ENCODE measurements at places on chromosomes 7 and 10.

GRCh38 chr7:24715661-24716479 lies 41.4 kb downstream of the GSDME start:
- DNase-seq: no peak

- no peak for DNase-seq
Measured at GRCh38 chr10:112217386-112218035, 33.9 kb upstream of the GPAM start.

DNA sequence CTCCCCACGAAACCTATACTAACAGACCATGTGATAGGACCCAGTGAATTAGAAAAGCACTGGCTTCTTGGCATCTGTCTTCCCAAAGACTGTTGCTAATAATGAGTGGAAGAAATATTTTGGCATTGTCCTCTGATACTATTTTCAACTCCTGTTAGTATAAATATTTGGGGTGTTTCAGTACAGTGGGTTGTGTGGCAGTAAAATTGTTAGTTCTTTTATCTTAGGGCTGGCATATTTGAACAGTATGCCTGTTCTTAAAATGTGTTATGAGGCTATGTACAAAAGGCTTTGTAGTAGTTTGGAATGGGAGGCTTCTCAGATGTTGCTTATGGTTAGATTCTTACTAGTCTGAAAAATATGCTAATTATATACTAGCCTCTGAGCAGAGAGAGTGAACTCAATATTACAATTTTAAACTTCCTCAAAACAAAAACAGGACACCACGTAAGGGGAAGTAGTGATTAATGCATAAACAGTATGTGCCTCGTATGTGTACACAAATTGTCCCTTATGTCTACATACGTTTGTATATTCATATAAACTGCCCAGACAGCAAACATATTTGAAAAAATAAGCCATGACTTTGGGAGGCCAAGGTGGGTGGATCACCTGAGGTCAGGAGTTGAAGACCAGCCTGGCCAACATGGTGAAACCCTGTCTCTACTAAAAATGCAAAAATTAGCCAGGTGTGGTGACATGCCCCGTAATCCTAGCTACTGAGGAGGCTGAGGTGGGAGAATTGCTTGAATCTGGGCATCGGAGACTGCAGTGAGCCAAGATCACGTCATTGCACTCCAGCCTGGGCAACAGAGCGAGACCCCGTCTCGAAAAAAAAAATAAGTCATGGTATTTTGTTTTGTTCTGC lies 115.4 kb downstream of the ARID5B start:
- DNase-seq: no peak

DNA sequence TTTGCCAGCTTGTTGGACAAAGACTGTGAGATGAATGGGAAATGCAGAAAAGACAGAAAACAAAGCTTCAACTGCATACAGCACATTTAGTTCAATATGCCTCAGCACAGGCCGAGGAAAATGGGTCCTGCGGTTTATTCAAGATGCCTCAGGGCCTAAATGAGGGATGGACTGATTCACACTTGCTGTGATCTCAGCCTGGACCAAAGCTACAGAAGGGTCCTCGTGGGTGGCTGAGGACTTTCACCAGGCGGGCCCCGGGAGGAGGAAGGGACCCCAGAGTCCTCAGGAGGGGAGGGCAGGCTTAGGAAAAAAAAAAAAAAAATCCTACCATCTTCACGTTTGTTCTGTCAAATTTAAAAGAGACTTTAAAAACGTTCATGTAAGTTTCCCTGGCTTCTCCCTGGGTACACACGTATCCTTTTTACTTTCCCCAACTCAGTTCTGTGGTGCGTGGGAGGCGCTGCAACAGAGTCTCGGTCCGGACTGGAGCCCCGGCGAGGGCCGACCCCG lies 624 bp upstream of the ZNF783 start:
- no peak for DNase-seq

DNA sequence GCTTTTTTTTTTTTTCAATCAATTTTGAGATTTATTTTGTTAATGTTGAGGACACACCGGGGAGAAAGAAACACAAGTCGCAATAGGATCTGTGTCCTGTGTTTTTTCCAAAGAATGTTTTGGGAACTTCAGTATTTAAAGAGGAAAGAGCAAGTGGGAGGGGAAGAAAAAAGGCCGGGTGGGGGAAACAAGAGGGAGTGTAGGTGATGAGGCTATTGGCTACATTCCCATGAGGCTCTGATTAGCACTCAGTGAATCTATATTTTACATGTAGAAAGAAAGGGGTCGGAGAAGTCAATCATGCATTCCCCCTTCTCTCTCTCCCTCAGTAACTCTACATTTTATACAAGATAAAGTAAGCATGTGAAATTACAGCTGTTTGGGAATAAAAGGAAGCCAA lies 4.1 kb downstream of the ZNF680 start:
- no peak for DNase-seq

DNA sequence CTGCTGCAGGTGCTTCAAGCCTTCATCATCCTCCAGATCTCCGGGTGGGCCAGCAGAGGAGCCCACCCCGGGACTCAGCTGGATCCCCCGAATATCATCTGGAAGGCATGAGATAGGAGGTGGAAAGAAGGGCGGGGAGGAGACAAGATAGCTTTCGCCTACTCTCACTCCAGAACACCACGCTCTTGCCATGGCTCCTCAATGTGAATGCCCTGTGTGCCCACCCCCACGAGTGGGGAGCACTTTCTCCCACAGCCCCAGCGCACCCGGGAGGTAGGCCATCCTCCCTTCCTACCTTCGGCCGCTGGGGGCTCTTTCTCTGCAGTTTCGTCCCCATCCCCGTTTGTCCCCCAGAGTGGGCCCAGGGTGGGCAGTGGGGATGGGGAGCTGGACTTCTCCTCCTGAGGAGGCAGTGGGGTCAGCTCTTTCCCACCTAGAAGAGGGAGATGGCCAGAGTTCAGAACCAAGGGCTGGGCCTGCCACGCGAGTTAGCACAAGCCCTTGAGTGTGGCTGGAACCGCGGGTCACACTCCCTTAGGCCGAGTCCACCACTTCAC lies 8.9 kb downstream of the GIGYF1 start:
- DNase-seq: no peak

DNA sequence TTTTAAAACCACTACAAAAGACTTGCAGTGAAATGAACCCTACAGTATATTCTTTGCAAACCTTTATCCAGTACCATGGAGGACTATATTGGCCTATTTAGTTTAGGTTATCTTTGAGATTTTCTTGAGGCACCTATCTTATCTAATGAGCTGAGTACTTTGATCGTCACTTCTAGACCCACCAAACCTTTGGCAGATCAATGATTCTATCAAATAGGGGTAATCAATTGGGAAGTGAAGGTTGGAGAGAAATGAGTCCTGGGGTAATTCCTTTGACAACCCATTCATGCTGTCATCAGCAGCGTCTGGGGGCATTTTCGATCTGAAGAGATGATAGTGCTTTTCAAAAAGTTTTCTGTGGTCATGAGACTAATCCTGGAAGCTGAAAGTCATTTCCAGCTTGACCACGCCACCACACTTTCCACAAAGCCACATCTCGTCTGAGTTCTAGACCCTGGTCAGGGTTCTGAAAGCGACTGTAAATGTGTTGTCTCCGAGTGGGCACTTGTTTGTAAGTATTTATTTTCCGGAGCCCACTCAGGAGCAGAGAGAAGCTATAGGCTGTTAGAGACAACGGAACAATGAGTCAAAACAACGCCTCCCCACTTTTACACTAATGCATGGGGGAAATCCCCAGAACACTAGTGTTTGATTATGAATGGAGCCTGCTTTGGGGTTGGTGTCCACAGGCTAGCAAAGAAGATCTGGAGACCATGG lies 4.8 kb downstream of the EGR2 start:
- DNase-seq: no peak

GRCh38 chr10:46070749-46071148 lies 24.7 kb upstream of the MSMB start:
- DNase-seq: no peak

Data from neural crest cell (in vitro differentiated cells).